ENCODE measurements at places on chromosomes 6 and 20.
A peak's percentile ranks its signal among the peaks of the same experiment; 100 is the strongest.

- DNase-seq = no peak
These were observed 49.3 kb upstream of the E2F3 start for GRCh38 chr6:20352346-20352745.

DNA sequence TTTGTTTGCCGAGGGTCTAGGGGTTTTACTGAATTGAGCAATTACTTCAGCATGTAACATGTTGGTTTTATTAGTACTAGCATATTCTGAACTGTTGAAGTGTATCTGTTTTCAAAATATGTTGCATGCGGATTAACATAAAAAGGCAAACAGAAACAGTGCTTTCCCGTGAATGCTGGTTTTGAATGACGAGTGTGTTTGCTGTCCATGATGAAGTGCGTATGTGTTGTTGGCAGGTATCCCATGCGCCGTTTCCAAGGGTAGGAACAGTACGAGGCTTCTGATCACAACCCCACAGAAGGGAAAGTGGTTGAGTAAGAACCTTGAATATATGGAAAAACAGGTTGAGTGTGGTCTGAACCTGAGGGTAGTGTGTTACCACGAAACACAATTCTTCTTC lies 232.9 kb downstream of the SAMD5 start:
- no peak for DNase-seq

- DNase-seq = no peak
These were observed 39.5 kb downstream of the SMOC2 start for GRCh38 chr6:168480481-168480880.

- DNase-seq = no peak
These were observed 152.7 kb downstream of the MACROD2 start for GRCh38 chr20:14148042-14148441.

- DNase-seq = peak; percentile 46
These were observed 10.5 kb upstream of the ZNF334 start for GRCh38 chr20:46523696-46524328.

- no peak for DNase-seq
These were observed 672.9 kb upstream of the MARCKS start for GRCh38 chr6:113184291-113184690.

DNA sequence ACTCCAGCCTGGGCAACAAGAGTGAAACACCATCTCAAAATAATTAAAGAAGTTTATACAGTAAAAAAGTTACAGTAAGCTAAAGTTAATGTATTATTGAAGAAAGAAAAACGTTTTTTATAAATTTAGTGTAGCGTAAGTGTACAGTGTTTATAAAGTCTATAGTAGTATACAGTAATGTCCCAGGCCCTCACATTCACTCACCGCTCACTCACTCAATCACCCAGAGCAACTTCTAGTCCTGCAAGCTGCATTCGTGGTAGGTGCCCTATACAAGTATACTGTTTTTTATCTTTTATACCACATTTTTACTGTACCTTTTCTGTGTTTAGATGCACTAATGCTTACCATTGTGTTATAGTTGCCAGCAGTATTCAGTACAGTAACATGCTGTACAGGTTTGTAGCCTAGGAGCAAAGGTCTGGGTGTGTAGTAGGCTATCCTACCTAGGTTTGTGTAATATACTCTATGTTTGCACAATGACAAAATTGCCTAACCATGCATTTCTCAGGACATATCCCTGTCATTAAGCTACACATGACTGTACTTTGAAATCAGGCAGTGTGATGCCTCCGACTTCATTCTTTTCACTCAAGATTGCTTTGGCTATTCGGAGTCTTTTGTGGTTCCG lies 16.7 kb downstream of the MGME1 start:
- DNase-seq = no peak

- DNase-seq = no peak
These were observed 10.6 kb upstream of the SASH1 start for GRCh38 chr6:148332088-148332487.

GRCh38 chr6:161578478-161578877 lies 304.6 kb upstream of the AGPAT4 start:
- no peak for DNase-seq

DNA sequence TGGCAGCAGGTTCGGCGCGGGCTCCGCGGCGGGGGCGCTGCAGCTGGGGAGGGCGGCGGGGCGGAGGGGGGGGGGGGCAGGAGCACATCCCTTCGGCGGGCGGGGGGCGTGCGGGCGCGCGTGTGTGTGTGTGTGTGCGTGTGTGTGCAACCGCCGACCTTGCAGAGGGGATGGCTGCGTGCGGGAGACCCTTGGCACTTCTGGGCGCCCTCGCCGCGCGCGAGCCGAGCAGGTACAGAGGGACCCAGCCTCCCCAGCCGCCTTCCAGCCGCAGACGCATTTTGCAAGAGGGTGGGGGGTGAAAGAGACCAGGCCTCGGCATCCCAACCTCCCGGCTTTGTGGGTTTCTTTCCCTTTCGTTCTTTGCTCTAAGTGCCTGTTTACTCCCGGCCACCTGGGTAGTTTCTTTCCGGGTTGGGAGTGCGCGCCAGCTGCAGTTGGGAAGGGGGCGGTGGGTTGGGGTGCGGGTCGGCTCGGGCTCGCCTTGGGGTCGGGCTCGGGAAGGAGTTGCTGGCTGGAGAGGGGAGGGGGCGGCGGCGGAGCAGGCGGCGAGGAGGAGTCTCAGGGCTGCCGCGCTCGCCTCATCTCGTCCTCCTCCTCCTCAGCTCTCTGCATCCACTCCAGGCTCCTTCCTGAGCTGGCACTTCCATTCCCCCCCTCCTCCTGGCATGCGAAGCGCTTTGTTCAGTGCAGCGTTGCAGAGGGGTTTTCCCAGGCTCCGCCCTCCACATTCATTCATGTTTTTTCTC lies 620 bp downstream of the HIVEP1 start:
- DNase-seq = peak; percentile 75

DNA sequence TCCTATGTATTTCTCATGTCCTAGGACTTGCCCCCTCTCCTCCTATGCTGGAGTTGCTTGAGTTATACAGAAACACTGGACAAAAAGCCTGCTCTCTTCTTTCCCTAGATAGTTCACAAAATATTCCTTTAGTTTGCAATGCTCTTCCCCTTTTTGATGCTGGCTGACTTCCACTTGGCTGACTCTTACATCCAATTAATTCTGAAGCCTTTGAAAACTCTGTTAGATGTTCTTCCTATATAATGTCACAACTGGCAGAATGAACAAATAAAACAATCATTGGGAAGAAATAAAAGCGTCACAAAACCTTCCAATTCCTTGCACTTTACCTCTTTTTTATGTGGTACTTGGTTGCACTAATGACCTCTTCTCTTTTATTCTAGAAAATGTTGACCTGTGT lies 253.8 kb upstream of the CITED2 start:
- no peak for DNase-seq

- no peak for DNase-seq
These were observed 28.6 kb upstream of the CDKN1A start for GRCh38 chr6:36649701-36650484.

GRCh38 chr20:36631646-36632045 lies 14.3 kb downstream of the SLA2 start:
- DNase-seq = no peak

DNA sequence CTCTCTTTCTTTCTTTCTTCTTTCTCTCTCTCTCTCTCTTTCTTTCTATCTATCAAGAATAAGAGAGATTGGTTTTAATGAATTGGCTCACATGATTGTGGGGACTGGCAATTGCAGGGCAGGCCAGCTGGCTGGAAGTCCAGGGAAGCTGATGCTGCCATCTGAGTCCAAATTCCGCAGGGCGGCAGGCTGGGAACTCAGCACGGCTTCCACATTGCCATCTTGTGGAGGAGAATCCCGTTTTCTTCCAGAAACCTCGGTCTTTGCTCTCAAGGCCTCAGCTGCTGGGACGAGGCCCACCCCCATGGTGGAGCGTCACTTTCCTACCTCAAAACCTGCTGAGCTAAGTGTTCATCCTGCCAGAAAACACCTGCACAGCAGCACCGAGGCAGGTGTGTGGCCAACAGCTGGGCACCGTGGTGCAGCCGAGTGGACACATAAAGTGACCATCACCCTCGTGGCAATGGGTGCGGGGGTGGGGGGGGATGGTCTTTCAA lies 58.8 kb upstream of the SLCO4A1 start:
- DNase-seq = no peak

GRCh38 chr6:144888621-144889020 lies 603.5 kb downstream of the UTRN start:
- DNase-seq = no peak

All from nephron progenitor cell (in vitro differentiated cells).